ENCODE measurements at places on chromosomes 3 and 15. TPM values are rescaled to one million over a fixed set of nuclear protein-coding genes. Genes with fewer than 3 reads are reported as not detected.

SCAANT1 gene
- not detected for total RNA-seq

ARRDC4 gene
- total RNA-seq, result 10.4 TPM

CCDC33 gene
- total RNA-seq, result 0.52 TPM

CFAP20DC gene
- 1.6 TPM for total RNA-seq

LCMT2 gene
- total RNA-seq, result 5.7 TPM

Data from skeletal muscle tissue (tissue), 5 donors.